NCI-H1930 (cell line): ENCODE measurements at places on chromosomes 3 and 15.

DNA sequence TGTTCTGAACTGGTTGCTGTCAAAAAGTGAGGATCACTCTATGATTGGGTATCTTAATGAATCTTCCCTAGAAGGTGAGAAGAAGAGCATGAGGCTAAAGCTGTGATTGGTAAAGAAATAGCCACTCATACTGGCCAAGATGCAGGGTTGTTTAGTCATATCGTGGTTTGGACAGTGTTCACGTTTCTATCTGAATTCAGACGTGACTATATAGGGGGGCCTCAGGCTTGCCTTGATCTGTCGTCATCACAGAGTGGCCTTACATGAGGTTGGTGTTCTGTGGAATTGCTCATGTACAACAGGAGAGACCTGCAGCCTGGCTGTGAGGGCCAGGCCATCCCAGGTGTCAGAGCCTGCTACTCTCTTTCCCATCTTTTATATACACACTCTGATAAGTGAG lies 12.4 kb downstream of the RTP2 start:
- DNase-seq: no peak

- DNase-seq: no peak
Observed at GRCh38 chr3:16383864-16384263, 118.9 kb downstream of the OXNAD1 start.

DNA sequence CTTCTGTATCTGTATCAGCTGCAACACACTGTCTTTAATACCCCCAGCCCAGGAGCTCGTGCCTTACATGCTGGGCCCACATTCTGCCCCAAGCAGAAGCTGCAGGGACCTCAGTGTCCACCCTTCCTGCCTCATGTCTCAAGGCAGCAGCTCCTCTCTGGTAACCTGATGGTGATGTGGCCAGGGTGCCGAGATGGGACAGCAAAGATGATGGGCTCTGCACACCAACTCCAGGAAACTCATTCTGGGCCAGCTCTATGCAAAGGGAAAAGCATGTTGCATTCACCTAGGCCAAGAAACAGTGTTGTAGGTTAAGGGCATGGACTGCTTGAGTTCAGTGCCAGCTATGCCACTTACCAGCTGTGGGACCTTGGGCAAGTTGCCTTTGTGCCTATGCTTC lies 79.5 kb upstream of the PRR23C start:
- no peak for DNase-seq

DNA sequence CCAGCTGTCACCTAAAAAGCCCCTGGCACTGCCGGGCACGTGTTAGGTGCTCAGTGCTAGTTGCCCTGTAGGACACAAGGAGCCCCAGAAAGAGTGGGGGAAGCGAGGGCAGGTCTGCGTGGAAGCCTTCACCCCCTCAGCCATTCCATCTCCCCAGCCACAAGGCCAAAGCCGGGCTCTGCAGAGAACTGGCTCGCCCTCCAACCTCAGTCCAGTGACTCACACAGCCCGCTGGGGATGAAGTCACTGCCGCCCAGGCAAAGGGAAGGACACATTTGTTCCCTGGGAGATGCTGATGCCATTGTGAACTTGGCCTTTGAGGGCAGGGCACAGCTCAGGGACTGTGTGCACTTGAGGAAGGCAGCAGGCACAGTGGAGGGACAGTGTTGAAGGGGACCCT lies 48.1 kb downstream of the IQSEC1 start:
- DNase-seq: no peak

- DNase-seq: no peak
Observed at GRCh38 chr3:174955513-174956016, 96.4 kb downstream of the NAALADL2 start.

DNA sequence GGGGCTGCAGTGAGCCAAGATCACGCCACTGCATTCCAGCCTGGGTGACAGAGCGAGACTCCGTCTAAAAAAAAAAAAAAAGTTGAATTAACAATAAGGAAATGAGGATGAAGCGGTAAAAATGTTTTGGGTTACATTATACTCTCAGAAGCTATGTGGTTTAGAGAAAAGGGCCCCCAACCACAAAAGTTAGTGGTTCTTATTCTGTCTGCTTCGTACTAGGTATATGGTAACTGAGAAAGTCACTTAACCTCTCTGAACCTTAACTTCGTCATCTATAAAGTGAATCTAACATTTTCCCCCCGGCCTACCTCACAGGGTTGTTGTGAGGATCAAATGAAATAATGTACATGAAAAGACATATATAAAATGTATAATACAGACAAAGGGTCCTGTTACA lies 38.4 kb upstream of the EHHADH start:
- DNase-seq: no peak

- no peak for DNase-seq
Observed at GRCh38 chr3:9501226-9501625, 52.4 kb downstream of the LHFPL4 start.

DNA sequence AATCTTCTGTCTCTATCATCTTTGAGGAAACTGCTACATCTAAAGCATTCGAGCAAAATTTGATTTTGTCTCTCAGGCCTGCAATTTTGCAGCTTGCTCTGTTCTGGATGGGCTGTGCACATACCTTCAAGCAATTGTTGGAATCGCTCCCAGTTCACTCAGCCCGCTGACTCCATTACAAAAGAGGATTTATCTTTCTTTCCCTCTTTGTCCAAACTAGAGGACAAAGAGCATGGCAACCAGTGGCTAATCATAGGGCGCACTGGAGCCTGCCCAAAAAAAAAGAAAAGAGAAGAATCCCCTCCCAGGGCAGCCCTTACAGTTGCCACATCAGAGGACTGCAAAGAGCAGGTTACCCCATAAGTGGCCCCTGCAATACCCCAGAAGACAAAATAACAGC lies 49.0 kb upstream of the DUT start:
- no peak for DNase-seq

DNA sequence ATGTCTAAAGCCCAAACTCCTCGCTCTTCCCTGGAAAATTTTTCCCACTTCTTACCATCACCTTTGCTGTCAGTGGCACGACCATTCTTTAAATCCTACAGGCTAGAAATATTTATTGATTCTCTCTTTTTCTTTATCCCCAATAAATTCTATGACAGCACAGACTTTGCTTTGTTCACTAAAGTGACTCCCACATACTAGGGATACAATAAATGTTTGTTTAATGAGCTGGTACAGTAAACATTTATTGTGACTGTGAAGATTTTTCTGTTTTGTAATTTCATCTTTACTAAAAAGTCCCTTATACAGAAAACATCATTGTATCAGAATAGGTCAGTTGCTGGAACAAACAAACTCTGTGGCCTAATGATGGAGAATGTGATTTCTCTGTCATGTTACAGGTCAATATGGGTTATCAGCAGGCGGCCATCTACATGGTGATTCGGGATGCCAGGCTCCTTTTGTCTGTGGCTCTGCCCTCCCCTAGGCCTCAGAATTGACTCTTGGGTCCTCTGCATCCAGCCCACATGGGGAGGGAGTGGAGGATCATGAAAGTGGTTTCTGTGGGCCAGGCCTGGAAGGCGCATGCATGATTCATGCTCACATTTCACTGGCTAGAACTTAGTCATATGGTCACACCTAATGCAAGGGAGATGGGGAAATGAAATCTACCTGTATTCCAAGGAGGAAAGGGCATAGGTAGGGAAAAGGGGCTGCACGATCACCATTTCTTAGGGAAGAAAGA lies 22.7 kb upstream of the KNG1 start:
- DNase-seq: no peak

GRCh38 chr3:136788154-136788553 lies 30.8 kb upstream of the SLC35G2 start:
- DNase-seq: no peak

DNA sequence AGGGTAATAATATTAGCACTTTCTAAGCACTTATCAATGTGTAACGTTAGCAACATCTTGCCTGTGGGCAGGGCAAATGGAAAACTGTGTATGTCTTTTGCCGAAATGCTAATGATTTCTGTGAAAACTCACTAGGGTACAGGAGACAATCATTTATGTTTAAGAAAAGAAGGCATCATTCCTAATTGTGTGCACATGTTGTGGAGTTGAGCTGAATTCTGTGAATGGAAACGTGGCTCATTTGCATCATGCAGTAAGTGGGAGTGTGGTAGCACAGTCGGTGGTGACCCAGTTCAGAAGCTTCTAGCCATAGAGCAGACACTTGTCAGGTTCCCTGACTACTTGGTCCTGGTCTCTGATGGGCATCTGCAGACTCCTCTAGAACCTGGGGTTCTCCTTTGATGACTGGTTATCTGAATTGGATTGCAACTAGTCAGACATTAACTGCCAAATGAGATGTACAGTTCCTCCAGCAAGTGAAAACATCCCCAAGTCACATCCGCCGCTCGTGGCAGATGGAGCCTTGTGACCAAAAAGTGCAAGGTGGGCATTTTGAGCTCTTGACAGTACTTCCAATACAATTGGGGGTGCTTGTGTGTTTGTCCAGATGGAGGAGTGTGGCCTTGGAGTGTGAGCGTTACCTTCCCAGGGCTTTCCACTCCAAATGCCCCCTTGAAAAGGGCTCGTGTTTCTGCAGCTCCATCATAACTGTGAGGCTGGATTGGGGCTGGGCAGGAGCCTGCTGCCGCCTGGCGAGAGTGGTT lies 21.5 kb downstream of the MRPS25 start:
- DNase-seq: no peak

DNA sequence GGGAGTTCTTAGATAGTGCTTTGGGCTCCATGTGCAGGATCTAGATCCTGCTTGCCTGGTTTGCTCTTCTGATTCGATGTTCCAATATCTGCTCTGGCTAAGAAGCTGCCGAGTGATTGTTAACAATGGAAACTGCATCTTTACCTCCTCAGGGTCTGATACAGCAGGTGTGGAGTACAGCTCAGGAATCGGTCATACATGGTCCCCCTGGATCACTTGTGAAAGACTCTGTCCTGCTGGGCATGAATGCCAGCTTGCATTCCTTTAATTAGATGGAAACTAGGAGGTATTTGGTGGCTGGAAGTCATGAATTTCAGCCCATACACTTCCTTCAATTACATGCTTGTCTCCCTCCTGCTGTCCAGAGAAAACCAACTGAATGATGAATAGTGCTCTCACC lies 95.3 kb downstream of the CHRNA7 start:
- no peak for DNase-seq

GRCh38 chr3:157436583-157437291 lies at the start of gene PTX3:
PTX3 (plus strand) TSS chr3:157436850; CDS start chr3:157436934, 84 bp downstream.
- DNase-seq: no peak

DNA sequence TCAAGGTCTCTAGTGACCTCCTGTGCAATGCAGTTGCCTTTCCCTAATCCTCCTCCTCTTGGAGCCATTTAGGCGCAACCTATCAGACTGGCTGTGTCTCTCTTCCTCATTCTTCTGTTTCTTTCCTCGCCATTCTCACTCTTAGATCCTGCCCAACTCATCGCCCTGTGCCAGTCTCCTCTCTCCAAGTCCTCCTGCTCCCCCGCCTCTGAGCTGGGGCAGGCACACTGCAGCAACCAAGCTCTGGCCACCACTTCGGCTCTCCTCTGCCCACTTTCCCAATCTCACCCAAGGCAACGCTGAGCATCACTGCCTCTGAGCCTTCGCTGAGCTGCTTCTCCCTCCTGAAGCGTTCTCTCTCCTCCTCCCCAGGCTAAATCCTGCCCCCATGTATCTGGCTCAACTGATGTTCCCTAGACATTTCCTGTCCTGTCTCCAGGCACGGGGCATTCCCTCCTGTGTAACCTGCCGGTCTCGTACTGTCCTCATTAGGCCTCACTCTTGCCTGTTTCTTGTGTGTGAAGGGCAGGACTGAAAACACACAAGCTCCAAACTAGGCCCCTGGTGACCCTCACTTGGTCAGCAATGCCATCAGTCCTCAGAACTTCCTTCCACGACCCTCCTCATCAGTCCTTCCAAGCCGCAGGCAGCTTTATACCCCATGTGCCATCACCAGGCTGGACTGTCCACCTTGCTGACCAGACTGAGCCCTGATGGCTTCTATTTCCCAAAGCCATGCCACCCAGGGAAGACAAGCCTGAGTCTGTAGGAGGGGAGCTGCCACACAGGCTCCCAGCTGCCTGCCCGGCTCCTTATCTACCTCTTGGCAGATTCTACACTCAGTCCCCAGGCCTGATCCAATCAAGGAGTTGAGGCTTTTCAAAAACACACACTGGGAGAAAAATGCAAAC lies 85.6 kb downstream of the SEC22A start:
- no peak for DNase-seq
